Effector memory CD4-positive, alpha-beta T cell (primary cell): ENCODE measurements at places on chromosomes 2 and 18.

- no peak for DNase-seq
Measured at GRCh38 chr2:134706587-134707329, 12.0 kb downstream of the TMEM163 start.

DNA sequence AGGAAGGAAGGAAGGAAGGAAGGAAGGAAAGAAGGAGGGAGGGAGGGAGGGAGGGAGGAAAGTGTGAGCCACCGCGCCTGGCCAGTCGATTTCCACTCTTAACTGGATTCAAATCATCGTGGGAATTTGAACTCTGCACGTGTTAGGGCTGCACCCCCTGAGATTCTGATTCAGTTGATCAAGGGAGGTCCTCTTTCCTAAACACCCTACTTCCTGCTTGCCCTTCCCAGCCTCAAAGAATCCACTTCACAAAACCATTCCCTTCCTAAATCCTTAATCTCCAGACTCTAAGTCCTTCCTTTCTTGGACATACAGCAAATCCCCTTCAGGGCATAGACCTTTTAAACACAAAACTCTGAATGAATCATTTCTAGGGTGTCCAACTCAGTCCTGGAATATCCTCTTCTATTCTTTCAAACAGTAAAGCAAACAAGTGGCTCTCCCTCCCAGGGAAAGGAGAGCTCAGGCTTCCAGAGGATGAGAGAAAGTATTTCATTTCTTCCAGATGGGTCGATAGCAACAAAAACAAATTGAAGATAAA, 68.2 kb upstream of the MBOAT2 start:
- DNase-seq, result no peak

DNA sequence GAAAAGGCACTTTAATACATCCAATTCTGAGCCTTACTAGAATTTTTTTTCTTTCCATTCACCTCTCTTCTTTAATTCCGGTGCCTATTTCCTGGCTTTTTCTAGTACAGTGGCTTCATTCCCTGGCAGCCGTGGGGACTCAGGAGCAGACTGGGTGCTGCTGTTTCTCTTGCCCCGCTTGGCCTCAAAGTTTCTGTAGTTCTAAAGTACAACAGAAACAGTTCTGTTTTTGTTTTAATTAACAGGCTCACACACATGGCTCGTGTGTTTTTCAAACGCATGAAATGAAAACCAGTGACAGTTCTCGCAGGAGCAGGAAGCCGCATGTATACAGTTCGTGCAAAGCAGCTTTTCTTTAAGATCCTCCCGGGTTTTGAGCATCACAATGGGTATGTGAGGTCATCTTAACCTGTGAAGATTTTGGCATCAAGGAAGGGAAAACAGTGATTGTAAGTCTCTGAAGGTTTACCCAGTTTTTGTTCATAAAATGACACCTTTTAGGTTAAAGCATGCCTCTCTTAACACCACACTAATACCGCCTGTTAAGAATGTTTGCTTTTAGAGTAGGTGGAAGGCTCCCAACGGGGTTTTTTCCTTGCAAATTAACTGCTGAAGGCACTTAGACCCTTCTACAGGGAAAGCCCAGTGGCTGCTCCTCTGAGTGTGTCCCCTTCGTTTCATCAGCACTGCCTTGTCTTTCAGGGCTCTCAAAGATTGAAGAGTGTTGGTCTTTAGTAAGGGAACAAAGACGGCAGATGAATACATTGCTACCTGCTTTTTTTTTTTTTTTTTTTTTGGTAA, 5.8 kb downstream of the FZD7 start:
- no peak for DNase-seq

DNA sequence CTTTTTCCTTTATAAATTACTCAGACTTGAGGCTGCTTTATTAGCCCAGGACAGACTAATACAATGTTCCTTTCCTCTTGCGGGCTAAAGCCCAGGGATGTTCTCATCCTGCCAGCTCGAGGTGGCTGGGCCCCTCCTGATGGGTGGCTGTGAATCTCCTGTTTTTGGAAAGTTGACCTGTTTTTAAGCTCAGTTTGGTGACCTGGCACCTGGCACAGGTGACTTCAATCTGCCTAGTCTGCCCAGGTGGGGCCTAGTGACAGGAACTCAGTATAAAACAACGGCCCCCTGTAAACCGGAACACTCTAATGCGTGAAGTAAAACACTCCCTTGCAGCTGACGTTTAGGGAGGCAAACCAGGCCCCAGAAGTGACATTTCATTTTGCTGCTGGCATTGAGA, 92.7 kb upstream of the SNTG2 start:
- DNase-seq, result no peak

GRCh38 chr2:1004398-1004797, 53.7 kb downstream of the SNTG2 start:
- DNase-seq, result no peak

DNA sequence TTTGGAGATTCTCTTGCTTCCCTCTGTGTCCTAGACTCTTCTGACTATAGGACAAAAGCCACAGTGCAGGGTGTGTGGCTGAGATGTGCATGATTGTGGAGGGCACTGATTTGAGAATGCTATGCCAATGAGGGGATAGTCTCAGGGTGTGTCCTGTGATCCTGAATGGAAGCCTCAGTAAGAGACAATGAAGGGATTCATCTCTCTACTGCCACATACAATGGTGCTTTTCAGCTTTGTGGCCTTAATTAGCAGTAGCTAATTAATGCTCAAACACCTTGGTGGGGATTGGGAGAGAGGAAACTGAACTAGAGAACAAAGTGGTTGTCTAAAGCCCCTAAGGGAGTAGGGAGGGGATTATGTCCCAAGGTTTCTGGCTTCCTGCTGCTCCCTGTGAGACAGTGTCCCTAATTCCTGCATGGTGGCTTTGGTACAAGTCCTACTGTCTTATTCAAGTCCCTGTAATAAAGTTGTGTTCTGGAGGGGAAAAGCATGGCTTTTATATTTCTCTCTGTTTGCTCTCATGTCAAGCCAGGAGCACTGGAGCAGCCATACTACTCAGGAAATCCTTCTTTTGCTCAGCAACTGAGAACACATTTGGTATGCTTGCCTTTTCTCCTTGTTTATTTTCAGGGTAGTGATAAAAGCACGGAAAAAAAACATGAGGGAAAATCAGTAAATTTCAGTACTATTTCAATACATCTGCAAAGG, 415.2 kb upstream of the TCF4 start:
- no peak for DNase-seq

GRCh38 chr2:174012347-174013314, 47.5 kb upstream of the SP3 start:
- peak; percentile 5 for DNase-seq

DNA sequence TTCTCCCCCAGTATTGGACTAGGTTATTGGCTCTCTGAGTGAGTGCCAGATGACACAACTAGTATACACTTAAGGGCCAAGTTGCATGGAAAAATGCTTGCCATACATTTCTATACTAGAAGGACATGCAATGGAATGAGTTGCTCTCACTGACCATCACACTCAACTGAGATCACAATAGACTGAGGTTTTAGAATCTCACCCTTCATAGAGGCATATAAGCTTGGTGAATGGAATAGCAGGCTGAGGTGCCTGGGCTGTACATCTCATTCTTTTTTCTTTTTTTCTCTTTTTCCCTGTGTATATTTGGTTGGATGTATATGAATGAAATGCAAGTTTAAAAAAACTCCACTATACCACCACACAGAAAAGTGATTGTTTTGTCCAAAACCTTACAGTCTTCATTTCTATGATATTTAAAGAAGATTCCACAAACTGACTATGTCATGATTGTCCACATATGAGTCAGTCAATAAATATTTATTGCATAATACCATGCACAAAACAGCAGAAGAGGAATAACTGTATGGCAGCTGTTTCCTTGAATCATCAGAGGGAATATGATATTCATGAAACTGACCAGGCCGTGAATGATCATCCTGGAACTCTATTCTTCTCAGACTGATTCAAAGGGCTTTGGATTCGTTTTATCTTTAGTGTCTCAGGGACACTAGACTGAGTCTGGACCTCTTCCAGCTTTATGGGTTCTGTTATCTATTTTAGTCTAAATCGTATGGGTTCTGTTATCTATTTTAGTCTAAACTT, 122.6 kb upstream of the STK17B start:
- DNase-seq, result no peak

GRCh38 chr2:69490486-69490885, 53.3 kb upstream of the NFU1 start:
- no peak for DNase-seq

DNA sequence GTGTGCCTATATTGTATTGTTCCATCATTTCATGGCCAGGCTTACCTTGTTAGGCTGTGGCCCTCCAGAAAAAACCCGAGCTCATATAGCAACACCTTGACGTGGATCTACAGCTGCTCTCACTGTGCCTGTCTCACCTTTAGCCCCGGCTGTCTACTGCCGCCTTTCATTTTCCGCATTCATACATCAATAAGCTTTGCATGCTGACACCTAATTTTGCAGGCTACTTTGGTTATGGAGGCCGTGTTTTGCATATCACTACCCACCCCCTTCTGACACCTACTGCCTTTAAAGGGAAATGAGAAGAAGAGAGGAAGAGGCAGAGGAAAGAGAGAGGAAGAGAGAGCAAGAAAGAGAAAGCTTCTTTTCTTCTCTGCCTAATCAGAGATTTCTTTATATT, 702.9 kb downstream of the BCL11A start:
- no peak for DNase-seq

- DNase-seq, result no peak
Measured at GRCh38 chr18:22026889-22027288, 142.5 kb upstream of the GATA6 start.

- DNase-seq, result no peak
Measured at GRCh38 chr2:241837197-241837965, 21.3 kb downstream of the PDCD1 start.

GRCh38 chr2:150047620-150048222, 439.7 kb downstream of the RND3 start:
- no peak for DNase-seq

- DNase-seq, result no peak
Measured at GRCh38 chr2:186959486-186959885, 110.5 kb upstream of the ZSWIM2 start.

GRCh38 chr18:6057604-6058003, 162.3 kb upstream of the TMEM200C start:
- DNase-seq, result no peak

DNA sequence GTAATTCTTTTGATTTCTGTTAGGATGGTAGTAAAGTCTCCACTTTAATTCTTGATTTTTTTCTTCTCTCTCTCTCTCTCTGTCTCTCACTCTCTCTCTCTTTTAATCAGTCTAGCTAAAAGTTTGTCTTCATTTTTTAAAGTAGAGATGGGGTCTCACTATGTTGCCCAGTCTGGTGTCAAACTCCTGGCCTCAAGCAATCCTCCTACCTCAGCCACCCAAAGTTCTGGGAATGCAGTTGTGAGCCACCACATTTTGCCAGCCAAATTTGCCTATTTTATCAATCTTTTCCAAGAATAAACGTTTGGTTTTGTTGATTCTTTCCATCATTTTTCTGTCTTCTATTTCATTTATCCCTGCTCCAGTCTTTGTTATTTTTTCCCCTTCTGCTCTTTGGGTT, 23.9 kb upstream of the ACOXL start:
- no peak for DNase-seq

DNA sequence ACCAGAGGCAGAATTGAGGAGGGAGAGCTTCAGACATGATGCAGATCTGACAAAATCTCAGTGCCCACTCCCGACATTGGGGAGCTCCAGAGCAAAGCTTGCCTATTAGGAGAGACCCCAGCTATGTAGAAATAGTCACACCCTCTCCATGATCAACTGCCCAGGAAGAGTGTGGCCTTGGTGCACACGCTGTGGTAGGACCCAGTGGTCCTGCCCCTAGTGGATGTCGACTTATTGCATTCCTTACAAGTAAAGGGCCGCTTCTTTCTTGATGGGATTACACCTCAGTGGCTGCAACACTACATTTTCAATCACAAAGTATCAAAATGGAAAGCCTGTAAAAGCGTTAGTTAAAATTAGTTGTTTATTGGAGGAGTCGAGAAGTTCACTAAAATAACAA, 64.2 kb downstream of the VRK2 start:
- DNase-seq, result no peak

GRCh38 chr2:67773851-67774250, 289.0 kb downstream of the C1D start:
- DNase-seq, result no peak

GRCh38 chr2:45264227-45265225, 255.3 kb upstream of the SIX2 start:
- no peak for DNase-seq

- DNase-seq, result no peak
Measured at GRCh38 chr2:24261441-24261840, 86.6 kb downstream of the FAM228A start.

DNA sequence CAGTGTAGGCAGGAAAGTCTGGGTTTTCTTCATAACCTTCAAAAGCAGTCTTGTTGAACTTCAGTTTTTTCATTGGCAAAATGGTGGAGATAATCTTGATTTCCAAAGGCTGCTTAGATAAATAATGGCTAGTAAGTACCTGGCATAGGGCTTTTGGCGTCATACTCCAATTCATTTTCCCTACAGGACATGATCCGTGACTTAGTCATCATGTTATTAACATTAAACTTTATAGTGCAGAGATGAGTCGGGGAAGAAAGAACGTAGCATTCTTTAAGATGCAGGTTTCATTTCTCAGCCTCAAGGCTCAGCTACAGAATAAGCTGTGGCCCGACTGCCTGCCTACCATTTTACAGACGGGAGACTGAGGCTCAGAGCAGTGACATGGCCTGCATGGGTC, 64.0 kb downstream of the RALBP1 start:
- DNase-seq, result no peak

- DNase-seq, result no peak
Measured at GRCh38 chr2:221235941-221236340, 336.2 kb downstream of the EPHA4 start.

GRCh38 chr2:6948677-6949351, 31.6 kb downstream of the RNF144A start:
- no peak for DNase-seq

DNA sequence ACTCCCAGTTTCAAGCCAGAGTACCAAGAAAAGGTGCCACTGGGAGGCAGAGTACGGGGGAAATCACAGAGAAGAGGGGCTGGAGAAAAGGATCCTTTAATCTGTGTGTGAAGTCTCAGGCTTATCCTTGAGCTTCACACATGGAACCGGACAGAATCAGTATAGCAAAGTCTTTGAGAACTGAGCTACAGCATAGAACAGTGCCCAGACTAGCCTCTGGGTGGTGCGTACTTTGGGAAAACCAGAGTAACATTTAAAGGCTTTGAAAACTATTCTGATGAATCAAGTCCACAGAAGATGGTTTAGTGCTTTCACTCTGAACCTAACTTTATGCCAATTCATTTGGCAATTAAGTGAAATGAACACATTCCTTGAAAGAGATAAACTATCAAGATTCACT, 83.1 kb downstream of the BABAM2 start:
- no peak for DNase-seq

DNA sequence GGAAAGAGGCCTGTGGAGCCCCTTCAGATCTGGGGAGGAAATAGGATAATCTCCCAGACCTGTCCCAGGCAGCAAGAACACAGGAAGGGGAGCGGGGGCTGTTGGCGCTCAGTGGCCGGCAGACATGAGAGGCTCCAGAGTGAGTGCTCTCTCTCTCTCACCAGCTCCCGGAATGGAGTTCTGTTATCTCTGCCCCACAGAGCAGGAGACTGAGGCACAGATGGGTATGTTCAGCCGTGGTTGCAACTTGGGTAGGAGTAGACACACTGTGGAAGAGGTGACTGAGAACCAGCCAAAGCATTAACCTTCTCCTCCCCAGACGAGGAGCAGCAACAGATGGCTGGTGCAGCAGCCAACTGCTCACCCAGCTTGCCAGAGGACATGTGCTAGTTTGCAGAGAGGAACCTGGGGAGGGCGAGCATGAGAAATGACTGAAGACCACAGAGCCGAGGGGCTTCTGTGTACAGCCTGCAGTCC, 82.0 kb downstream of the NRP2 start:
- no peak for DNase-seq

- no peak for DNase-seq
Measured at GRCh38 chr2:235238537-235238936, 255.3 kb upstream of the AGAP1 start.

- no peak for DNase-seq
Measured at GRCh38 chr2:165627470-165627869, 158.0 kb downstream of the CSRNP3 start.
